ENCODE measurements at places on chromosomes 3 and 15.

- no peak for DNase-seq
Measured at GRCh38 chr15:59791079-59791478, 102.0 kb upstream of the BNIP2 start.

DNA sequence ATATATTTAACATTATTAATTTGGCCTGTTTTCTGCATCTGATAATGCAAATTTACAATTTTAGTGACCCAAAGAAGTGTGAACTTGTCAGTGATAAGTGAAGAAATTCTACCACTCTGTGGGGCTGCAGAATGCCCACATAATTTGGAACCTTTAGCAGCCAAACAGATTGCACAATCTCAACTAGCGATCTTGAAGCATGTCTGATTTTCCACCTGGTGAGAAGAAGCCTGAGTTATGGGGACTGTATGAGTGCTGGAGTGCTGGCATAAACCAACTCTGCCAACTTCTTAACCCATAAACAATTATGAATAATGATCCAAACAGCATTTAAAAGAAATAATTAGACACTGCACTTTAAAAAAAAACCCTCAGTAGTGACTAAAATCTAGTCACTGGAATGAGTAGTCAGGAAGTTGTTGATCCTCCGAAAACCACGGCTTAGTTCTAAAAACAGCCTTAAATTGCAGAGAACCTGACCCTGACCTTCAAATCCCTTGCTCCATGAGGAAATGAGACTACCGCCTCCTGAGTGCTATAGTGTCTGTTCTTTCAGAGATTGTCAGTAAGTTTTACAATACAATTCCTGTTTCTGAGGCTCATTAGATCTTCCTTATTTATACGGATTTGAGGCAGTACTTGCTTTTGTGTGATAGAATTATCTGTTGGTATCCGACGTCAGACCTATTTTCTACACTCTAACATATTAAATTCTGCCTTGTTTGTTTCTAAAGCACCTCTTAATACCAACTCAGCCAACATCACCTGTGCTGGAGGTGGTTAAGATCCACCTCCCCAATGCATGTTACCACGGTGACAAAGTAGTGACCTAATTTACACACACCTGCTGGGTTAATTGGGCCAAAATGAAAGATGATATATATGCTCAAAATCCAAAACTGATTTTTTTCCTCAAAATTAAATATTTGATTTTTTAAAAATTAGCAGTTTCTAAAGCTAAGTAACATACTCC, 267.7 kb downstream of the ZBTB20 start:
- DNase-seq: no peak

- DNase-seq: no peak
Measured at GRCh38 chr15:25776071-25776746, 86.9 kb downstream of the ATP10A start.

DNA sequence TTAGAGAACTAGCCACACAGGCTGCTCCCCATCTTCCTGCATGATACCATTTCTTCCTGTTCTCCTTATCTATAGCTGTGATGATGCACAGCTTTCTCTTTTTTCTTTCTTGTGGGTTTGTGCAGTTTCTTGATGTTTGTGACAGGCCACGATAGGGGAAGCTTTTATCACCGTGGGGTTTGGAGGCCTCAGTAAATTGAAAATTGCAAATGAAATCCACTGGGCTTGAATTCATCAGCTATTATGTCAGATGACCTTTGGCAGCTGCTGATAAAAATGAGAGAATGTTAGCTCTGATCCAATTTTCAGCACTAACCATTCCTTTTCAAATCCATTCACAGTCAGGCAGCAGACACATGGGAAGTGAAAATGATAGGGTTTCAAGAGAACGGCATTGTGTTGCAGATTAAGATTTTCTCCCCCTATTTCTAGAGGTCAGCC, 176.9 kb upstream of the SOX2 start:
- no peak for DNase-seq

GRCh38 chr15:45429941-45430792, 51.8 kb upstream of the GATM start:
- no peak for DNase-seq

- DNase-seq: no peak
Measured at GRCh38 chr3:59654123-59654479, 604.3 kb upstream of the CFAP20DC start.

- peak; percentile 63 for DNase-seq
Measured at GRCh38 chr15:31758126-31758525, 272.2 kb upstream of the CHRNA7 start.

DNA sequence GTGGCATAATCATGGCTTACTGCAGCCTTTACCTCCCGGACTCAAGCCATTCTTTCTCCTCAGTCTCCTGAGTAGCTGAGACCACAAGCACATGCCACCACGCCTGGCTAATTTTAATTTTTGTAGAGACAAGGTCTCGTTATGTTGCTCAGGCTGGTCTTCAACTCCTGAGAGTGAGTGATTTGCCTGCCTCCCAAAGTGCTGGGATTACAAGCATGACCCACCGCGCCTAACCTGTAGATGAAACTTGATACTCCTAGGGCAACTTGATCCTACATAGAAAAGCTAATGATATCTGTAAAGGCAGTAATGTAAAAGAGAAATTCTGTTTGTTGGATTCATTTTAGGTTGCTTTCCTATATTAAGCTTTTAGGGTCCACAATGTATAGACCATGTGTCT, 391.9 kb upstream of the THRB start:
- DNase-seq: no peak

DNA sequence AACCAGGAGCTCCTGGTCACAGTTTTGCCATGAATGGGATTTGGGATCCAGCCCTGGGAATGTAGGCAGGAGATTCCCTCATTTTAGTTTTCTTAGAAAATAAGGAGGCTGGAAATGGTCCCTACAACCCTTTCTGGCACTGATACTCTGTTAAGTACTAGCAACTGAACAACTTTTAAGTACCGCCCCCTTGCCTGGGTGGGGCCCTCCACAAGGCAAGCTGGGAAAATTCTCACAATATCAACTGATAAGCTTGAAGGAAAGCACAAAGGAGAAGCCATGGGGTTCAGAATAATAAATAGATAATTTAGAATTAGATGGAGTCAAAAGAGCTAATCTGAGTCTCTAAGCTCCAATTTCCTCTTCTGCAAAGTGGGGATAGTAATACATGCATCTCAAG, 4.2 kb upstream of the DGKG start:
- DNase-seq: no peak

DNA sequence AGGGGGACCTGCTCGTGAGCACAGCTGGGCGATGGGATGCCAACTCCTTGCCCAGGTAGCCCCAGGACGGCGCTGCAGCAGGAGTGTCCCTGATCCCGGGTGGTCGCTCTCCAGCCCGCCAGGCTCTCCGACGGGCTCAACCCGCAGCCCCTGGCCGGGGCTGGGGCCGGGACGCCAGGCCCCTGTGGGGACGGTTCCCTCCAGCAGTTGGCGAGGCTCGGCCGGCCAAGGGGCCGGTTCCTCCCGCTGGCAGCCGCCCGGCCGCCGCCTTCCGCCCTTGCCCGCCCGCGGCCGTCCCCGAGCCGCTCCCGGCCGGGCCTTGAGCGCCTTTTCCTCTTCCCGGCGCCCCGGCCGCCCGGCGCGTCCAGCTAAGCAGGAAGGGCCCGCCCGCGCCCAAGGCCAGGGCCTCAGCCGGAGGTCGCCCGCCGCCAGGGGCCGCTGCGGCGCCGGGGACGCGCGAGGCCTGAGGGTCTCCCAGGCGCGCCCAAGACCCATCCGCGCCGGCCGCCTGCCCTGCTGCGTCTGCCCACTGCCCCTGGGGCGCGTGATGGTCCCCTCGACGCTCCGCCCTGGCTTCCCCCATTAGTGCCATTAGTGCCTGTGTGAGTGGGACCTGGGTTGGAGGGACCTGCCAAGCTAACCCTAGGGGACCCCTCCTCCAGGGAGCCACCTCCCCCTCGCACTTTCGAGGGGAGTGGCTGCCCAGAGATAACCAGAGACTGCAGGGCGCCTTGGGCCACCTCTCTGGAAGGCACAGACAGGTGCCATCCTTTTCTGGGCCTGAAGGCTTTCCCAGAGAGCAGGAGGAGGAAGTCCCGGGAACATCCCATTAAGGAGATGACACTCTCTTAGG, 106.4 kb downstream of the FBLN2 start:
- DNase-seq: no peak

DNA sequence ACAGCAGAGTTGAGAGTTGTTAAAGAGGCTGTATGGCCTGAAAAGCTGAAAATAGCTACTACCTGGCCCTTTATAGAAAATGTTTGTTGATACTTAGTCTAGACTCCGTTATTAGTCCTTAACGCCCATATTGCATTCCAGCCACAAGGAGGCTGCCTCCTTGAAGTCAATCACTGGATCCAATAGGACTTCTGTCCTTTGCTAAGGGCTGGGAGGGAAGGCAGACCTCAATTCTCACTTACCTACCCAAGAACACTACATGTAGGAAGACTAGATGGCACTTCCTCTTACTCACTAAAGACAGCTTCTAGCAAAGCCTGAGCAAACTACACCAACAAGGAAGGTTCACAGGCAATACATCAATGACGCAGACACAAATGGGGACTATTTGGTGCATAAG, 139.5 kb upstream of the HACD2 start:
- no peak for DNase-seq

- no peak for DNase-seq
Measured at GRCh38 chr3:84277562-84278224, 681.1 kb upstream of the CADM2 start.

- no peak for DNase-seq
Measured at GRCh38 chr3:29215948-29216347, 64.9 kb upstream of the RBMS3 start.

DNA sequence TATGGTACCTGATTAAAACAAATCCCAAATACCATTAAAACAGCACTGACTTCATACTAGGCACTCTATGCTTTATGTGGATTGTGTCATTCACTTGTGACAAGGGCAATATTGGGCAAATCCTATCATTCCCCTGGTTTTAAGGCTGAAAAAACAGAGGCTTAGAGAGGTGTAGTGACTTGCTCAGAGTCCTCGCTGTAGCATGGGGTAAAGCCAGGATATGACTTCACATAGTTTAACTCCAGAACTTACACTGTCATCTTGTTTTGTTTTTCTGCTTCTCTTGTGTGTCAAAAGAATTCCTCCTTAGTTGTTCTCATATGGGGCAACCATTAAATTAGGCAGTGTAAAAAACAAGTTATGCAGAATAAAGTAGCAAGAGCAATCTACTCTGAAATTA, 40.3 kb upstream of the ICE2 start:
- DNase-seq: no peak

- DNase-seq: peak; percentile 20
Measured at GRCh38 chr3:179425075-179425474, 26.2 kb downstream of the GNB4 start.

DNA sequence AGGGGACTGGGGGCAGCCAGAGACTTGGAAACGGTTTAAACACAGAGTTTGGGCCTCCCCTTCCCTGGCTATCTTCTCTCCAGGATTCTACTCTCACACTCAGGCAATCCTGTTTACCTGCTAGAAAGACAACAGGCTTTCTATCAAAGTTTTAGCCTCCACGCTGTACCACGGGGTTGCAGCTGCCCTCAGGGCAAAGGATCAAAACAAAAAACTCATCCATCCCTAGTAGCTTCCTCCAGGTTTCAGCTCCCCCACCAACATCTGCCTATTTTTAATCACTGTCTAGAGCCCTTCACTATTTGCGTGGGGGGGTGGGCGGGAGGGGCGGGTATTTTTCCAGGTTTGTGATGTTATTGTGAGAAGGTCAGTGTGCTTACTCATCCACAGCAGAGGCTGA, 286.8 kb upstream of the TRIM42 start:
- DNase-seq: no peak

DNA sequence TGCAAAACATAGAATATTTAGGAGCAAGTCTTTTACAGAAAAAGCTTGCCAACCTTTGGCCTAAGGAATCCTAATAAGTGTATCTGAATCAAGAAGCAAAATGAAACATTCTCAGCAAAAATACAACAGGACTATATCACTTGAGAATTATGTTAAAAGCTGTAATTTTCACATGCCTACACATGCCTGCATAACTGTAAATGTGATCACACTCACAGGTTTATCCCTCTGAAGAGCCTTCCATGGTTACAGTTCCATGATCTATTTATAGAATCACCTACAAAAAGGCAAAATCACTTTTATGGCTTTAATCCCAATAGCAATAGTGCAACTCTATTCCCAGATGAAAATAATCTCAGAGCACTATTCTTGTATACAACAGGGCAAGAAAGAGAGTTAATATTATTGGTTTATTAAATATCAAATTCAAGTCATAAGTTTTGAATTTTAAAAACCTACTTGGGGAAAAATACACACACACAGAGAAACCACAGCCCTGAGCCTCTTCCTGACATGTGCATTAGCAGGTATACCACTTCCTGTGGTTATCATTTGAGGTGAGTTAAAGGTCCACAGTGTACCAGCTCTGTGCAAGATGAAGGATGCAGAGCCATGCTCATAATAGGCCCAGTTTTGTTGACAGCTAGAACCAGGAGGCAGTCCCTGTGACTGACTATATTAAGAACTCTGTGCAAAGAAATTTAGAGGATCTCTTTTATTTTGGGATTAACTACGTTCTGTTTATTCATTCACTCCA, 252.5 kb upstream of the TGFBR2 start:
- no peak for DNase-seq

DNA sequence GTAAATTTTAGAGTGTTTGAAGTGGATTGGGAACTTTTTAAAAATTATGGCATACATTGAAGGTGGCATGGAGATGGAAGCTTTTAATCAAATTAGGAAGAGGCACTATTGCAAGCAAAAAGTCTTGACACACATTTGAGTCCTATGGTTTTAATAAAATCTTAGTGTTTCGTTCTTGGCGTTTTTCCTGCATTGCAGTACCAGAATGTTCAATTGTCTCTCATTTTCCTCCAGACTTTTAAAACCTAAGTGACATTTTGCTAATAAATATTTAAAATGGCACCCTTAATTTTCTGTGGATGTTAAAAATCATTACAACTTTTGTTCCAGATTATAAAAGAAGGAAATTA, 2.2 kb downstream of the TGFBR2 start:
- DNase-seq: no peak

DNA sequence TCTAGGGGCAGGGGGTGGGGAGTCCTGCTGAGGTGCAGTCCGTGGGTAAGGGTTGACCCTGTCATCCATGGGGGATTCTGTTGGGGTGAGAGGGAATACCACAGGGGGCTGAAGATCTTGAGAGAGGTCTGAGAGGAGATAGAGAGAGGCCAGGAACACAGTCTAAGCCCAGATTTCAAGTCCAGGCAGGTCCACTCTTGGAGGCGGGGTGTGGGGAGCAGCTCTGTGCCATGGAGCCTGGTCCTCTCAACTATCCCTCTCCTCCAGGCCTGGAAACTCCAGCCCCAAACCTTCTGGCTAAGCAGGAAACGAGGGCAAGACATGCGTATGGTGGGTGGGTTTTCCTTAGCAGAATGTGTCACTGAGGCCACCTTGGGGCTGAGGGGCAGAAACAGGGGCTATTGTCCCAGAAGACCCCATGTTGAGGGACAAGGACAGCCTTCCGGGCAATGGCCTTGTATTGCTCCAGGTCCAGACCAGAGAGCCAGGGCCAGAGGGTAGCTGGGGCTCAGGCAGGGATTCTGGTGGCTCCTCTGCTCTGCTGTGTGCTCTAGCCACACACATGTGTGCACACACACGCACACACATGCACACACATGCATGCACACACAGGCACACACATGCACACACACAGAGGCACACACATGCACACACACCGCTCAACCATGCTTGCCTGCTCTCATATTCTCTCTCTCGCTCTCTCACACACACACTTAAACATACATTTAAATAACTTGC, 48.6 kb upstream of the MAGEF1 start:
- DNase-seq: no peak
